ENCODE measurements at places on chromosomes 16 and 17. TPM values are rescaled to one million over a fixed set of nuclear protein-coding genes. Genes with fewer than 3 reads are reported as not detected.

SAT2 gene
- 327 TPM for polyA plus RNA-seq

ERN1 gene
- 10.3 TPM for polyA plus RNA-seq

TBKBP1 gene
- polyA plus RNA-seq = 11.5 TPM

TAC4 gene
- polyA plus RNA-seq = 0.39 TPM

KRTAP9-7 gene
- not detected for polyA plus RNA-seq

MYH1 gene
- 0.01 TPM for polyA plus RNA-seq

SLC12A3 gene
- polyA plus RNA-seq = 0.21 TPM

TP53TG3E gene
- not detected for polyA plus RNA-seq

HOXB8 gene
- 1.8 TPM for polyA plus RNA-seq

CNTNAP1 gene
- polyA plus RNA-seq = 7.5 TPM

KCTD19 gene
- 0.40 TPM for polyA plus RNA-seq

LRRC46 gene
- polyA plus RNA-seq = 1.5 TPM

MFSD6L gene
- 8.6 TPM for polyA plus RNA-seq

CDT1 gene
- polyA plus RNA-seq = 14.0 TPM

IKZF3 gene
- polyA plus RNA-seq = 2.4 TPM

KRTAP4-3 gene
- not detected for polyA plus RNA-seq

GAS7 gene
- polyA plus RNA-seq = 24.4 TPM

GRCh38 chr16:85628265-85628556, 15.1 kb downstream of the GSE1 start:
- DNase-seq = no peak

DNA sequence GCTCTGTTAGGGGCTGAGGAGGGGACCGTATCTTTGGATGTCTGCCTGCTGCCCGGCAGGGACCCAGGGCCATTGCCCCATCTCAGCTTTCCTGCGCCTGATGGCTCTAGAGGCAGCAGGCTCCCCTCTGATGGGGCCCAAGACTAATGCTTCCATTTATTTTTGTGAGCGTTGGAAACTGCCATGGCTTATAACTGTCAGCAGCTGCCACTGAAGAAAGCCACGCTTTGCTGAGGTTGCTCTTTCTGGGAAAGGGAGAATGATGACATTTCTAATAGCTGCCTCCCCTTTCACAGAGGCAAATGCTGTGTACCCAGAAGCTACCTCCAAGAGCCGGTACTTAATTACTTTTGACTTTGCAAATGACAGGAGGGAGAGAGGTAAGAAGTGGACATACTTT, 103.8 kb downstream of the HAPSTR1 start:
- DNase-seq = no peak

- DNase-seq = no peak
These were observed 661 bp downstream of the LRRC3C start for GRCh38 chr17:39927929-39928857.

DNA sequence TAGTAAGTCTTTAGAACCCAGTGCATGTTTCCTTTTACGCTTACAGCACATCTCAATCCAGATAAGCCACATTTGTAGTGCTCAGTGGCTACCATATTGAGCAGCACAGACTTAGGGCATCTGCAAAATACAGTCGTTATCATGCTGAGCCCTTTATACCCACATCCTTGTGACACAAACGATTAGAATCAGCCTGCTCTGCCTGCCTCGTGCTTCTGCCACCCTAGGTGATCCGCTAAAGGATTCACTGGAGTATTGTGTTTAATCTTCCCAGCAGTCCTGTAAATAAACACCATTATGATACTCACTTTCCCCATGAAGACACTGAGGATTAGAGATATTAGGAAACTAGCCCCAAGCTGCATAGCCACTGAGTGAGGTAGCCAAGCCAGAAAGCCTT, 51.3 kb upstream of the FA2H start:
- no peak for DNase-seq

GRCh38 chr16:27495191-27495590, 54.5 kb downstream of the GTF3C1 start:
- DNase-seq = no peak

DNA sequence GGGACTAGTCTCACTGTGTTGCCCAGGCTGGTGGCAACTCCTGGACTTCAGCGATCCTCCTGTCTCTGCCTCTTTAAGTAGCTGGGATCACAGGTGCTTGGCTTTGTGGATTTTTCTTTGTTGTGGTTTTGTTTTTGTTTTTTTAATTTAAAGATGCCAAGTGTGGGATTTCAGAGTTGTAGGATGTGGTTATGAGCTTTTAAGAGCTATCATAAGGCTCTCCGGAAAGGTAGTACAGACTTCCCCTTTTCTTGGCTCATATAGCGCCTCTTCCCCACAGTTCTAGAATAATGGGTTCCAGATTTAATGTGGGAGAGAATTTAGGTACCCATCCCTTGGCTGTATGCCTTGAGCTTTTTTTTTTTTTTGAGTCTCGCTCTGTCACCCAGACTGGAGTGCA, 17.1 kb downstream of the AKAP1 start:
- DNase-seq = no peak

DNA sequence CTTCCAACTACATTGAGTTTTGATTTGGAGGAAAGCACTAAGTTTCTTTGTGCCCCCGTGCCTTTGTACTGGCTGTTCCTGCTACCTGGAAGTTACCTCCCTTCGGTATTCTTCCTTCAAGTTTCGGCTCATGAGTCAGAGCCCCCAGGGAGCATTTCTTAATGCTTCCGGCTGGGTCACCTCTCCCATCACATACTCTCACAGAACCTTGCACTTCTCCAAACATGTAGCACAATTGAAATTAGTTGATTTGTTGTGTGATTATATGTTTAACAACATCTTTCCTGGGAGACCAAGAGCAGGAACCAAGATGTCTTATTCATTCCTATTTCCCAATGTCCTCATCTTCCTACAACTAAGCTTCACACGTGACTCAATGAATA, 158.6 kb upstream of the CDH5 start:
- no peak for DNase-seq

- no peak for DNase-seq
These were observed 34.8 kb upstream of the XYLT2 start for GRCh38 chr17:50311112-50311460.

- DNase-seq = no peak
These were observed 34.6 kb downstream of the CCT6B start for GRCh38 chr17:34926661-34927060.

DNA sequence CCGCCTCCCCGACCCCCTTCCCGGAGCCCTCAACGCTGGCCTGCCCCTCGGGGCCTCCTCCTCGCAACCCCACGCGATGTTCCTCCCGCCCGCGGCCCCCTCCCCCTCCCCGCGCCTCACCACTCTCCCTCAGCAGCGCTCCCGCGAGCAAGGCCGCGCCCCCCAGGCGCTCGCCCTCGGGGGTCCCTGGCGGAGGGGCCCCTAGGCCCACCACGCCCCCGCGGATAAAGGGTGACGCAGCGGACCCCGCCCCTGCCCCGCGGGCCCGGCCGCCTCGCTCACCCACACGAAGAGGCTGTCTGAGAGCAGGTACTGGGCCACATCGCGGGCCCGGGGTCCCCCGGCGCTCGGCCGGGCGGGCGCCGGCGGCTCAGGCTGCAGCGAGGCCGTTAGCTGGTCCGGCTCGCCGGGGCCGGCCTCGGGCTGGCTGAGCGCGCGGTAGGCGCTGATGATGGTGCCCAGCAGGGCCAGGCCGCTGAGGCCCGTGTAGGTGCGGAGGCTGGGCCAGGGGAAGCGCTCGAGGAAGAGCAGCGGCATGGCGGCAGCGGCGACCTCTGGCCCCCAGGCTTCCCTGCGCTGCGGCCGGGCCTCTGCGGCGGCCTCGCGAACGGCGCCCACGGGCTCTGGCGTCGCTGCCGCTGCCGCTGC, 430 bp downstream of the AMFR start:
- DNase-seq = peak; percentile 74

- DNase-seq = no peak
These were observed 526.0 kb downstream of the MAF start for GRCh38 chr16:79074541-79074940.

DNA sequence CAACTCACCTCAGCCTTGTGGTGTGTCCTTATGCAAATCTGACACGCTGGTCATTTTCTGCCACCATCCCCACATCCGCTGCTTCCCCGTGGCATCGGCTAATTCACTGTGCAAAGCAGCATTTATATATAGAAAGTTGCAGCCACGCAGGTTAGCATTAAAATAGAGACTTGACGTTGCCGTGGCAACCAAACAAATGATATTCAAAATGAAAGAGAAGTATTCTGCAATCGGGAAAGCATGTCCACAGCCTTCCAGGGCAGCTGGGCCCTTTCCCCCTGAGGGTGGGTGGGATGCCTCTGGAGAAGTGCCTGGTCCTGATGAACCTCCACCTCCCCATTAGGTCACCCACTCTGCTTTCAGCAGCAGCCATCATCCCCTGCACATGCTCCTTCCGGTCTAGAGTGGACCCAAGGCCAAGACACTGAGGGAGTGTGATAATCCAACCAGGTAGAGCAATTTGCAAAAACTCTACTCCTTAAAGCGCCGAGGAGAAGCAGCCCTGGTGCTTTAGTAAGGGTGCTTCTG, 138.7 kb downstream of the GAS7 start:
- DNase-seq = peak; percentile 34

GRCh38 chr16:57607676-57608461, 20.6 kb upstream of the ADGRG1 start:
- no peak for DNase-seq

DNA sequence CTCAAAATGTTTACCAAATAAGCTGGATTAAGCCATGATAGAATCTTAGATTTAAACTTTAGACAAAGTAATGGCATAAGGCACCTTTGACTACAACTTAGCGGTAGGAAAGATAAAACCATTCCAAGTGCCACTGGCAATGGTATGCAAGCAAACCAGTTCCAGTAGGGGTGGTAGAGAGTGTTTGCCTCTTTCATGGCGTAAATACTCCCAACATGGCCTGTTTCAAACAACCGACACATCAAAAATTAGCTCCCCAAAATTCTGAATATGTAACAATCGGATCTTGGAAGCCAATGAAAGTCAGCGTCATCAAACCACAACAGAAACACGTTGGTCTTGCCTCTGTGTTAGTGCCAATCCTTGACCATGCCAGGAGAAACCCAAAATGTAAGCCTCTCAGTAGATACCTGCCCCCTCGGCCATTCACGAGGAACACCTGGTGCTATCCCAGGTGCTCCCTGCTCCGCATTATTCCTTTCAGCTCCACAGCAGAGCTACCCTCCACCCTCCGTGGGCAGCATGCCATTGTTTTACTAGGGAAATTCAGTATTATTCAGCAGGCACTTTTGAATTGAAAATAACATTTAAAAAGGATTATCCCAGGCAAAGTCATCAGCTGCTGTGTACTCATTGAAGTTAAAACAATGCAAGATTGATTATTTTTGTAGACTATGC, 307.8 kb upstream of the CDH11 start:
- DNase-seq = no peak

GRCh38 chr16:30372038-30372712, 1.9 kb upstream of the TBC1D10B start:
- DNase-seq = no peak
